ENCODE measurements at places on chromosomes 5 and 9.

- no peak for DNase-seq
Observed at GRCh38 chr5:5006548-5006947, 133.6 kb upstream of the ADAMTS16 start.

DNA sequence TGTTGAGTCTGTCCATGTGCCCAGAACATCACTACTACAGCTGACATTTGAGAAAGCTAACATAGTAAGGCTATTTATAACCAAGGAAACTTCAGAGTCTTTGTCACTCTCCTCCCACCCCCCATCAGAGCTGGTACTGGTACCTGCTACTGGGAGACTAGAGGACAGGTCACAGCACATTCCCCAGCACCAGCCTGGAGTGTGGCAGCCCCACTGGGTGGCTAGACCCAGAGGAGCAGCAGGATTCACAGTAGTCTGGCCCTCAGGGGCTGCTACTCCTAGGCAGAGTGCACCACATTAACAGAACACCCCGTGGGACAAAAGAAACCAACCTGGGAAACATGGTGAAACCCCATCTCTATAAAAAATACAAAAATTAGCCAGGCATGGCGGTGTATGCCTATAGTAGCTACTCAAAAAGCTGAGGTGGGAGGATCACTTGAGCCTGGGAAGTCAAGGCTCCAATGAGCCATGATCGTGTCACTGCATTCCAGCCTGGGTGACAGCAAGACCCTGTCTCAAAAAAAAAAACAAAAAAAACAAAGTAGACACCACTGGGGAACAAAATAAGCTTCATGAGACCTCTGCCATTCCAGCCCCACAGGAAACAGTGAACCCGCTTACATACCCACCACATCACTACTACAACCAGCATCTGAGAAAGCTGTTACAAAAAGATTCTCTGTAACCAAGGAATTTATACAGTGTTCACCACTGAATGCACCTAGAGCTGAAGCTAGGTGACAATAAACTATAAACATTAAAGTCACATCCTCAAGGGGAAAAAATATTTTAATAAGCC lies 26.3 kb upstream of the PTGER4 start:
- DNase-seq: no peak

- no peak for DNase-seq
Observed at GRCh38 chr9:108815156-108815555, 40.6 kb downstream of the ACTL7B start.

DNA sequence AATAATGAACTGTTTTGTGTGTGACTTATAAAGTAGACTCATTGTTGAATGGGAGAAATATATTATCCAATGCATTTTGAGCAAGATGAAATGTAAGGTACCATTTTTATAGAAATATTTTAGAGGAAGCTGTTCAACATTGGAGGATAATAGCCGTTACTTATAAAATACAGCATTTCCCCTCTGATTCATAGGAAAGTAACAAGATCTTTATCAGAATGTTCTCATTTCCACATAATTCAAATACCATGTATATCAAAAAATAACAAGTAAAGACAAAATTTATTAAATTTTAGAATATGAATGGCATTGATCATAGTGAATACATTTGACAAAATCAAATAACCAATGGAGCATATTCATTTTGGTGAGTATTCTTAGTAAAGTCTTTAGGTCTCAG lies 346.7 kb upstream of the PTGER4 start:
- DNase-seq: no peak

DNA sequence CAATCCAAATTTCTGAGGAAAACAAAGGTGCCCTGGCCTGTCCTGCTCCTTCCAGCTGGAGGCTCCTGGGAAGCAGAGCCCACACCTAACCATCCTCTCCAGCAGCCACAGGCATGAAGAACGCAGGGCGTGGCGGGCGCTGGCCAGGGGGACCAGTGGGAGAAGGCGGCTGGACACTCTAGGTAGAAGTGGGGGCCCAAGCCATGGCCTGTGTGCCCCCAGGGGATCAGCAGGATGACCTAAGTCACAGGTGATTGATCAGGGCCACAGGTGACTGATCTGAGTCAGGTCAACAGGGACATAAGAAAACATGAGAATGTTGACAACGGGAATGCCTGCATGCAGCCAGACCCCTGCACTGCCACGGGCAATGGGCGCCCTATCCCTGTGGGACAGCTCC lies 3.4 kb downstream of the QSOX2 start:
- DNase-seq: no peak

- no peak for DNase-seq
Observed at GRCh38 chr5:10469253-10470050, 27.8 kb downstream of the ROPN1L start.

DNA sequence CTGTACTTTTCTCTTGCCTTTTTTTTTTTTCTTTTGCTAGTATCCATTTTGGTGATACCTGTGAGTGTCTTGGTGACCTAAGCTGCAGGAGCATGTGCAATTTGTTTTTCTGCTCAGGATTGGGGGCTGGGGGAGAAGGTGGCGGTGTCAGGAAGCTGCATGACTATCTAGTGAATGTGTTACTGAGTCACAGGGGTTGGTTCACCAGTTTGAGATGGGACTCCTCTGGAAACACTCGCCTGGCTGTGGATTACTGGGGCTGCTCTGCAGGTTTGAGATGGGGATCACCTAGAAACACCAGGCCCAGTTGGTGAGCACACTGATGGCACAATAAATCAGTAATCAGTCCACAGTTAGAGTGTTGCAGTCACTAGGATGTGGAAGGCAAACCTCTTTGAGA lies 447.9 kb downstream of the SPATA31D1 start:
- no peak for DNase-seq

- no peak for DNase-seq
Observed at GRCh38 chr9:91489361-91489899, 65.8 kb upstream of the NFIL3 start.

DNA sequence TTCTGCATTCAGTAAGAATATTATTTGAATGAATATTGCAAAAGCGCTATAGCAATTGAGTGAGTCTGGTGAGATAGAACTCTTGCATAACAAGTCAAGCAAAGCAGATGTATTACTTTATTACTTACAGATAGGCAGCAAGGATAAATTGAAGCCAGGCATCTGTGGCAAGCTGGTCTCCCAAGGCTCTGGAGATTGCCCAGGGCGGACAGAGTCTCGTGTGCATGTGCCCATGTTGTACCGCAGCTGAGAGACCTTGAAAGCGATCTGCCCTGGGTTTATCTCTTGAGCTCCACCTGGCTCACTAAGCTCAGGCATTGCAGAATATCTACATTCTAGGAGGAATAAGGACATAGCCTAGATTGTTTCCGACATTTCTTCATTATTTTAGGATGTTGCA lies 591.6 kb downstream of the ISL1 start:
- DNase-seq: no peak

- no peak for DNase-seq
Observed at GRCh38 chr5:14086261-14086660, 56.9 kb upstream of the TRIO start.

DNA sequence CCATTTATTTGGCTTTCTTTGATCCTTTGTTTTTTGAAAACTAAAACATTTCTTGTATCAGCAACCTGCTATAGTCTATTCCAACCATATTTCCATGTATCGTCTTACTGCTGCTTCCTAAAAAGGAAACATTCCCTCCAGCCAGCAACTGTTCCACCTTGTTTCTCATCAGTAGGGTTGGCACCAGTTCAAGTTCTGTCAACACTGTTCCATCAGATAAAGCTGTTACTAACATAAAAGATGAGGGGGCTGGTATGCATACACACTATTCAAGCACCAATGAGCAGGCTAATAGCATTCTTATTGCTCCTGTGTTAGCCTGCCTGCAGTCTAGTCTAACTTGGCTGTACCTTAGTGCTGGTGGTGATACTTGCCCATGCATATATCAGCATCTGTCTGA lies 178.3 kb downstream of the CWC27 start:
- DNase-seq: peak; percentile 82

- DNase-seq: peak; percentile 40
Observed at GRCh38 chr9:124776954-124777648, at the start of gene OLFML2A. Gene OLFML2A, plus strand, starts transcription at chr9:124777133. Its CDS starts 138 bp downstream, at chr9:124777271.

GRCh38 chr9:2729003-2729402 lies 11.7 kb downstream of the KCNV2 start:
- no peak for DNase-seq

DNA sequence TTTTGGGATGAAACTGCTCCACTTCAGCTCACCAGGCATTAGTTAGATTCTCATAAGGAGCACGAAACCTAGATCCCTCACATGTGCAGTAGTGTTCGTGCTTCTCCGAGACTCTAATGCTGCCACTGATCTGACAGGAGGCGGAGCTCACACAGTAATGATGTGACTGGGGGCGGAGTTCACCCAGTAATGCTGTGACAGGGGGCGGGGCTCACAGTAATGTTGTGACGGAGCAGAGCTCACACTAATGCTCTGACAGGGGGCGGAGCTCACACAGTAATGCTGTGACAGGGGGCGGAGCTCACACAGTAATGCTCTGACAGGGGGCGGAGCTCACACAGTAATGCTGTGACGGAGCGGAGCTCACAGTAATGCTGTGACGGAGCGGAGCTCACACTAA lies 27.1 kb upstream of the LRRC14B start:
- DNase-seq: no peak

DNA sequence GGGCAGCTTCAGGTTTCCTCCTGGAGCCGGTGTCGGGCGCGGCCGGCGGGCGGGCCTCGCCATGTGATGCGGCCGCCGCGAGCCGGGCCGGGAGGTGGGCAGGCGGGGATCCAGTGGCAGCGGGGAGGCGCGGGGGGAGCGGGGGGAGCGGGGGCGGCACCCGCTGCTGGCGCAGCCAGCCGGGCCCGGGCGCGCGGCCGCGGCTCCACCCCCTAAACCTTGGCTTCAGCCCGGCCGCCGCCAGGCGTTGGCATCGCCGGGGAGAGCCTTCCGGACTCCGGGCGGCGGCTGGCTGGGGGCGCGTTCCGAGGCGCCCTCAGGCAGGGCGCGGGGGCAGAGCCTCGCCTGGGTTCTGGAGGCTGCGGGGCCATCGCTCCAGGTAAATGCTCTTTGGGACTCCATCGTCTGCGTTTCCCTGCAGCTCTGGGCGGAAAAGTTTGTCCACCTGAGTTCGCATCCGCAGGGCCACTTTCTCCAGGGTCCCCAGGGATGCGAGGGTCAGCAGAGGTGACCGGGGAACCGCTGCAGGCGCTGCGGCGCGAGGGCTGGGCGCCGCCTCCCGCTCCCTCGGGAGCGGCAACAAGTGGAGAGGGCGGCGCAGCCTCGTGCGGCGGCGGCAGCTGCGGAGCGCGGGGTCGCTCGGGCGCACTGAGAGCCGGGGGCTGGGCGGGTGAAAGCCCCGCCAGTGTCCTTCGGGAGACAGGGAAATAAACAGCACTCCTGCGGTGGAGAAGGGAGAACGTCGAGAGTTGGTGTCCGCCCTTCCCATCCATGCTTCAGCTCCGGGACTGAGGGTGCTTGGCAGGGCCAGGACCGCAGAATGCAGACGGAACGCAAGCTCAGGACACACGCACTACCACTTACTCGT lies at the start of gene ARHGEF28:
Gene ARHGEF28, plus strand, starts transcription at position 253 of the 868 bp plus-strand sequence. CDS start 58,656 bp downstream, outside the sequence.
- DNase-seq: peak; percentile 70

GRCh38 chr9:27365707-27366376 lies 68.9 kb upstream of the EQTN start:
- no peak for DNase-seq

DNA sequence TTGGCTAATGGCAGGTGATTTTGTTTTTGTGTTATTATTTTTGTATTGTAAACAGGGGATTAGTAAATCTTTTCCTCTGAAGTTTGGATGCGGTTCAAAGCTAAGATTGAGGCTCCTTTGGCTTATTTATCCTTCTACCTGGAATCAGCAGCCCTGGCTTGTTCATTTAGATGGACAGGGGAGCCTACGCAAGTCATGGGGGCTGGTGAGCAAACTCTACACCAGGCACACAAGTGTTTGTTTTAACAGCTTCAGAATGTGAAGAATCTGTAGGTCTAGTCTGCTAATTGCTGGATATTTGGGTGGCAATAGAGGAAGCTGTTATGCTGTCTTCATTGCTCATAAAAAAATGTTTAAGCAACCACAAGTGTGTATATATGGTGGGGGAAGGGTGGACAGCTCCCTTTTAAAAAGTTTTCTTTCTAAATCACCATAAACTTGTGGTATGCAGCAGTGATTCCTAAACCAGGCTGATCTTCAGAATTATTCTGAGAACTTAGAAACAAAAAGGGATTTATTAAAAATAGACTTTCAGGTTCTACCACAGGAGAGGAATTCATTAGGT lies 20.7 kb downstream of the ZNF462 start:
- DNase-seq: no peak

GRCh38 chr9:126420135-126420534 lies 93.5 kb downstream of the MVB12B start:
- no peak for DNase-seq

DNA sequence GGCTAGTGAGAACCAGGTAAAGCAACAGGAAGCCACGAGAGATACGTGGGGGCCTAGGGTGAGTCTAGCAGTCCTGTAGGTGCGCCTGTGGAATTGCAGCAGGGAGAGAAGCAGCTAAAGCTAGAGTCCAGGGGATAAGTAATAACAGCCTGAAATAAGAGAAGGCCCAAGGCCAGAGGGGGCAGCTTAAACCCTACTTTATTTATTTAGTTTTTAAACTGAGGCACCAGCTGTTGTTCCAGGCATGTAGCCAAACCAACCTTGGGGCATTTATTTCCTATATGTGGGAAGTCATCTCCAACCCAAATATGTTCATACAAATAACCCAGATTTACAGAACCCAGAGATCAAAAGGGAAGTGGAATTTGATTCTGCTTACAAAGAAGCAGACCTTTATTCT lies 93.5 kb downstream of the GLDC start:
- peak; percentile 60 for DNase-seq

GRCh38 chr5:107617052-107617451 lies 53.7 kb downstream of the EFNA5 start:
- no peak for DNase-seq

DNA sequence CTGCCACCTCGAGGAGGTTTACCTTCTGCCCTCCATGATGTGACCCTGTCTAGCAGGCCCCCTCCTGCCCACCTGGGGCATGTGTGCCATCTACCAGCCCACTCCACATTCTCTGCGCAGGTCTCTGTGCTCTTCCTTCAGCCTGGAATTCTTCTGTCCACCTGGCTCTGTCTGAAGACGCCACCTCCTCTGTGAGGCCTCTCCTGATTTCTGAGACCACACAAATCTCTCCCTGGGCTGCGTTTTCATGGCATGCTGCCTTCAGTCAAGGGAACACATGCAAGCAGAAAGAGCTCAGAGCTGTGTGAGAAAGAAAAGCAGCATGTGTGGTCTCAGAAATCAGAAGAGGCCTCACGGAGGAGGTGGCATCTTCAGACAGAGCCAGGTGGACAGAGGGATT lies 22.1 kb downstream of the FOXE1 start:
- no peak for DNase-seq

- DNase-seq: no peak
Observed at GRCh38 chr9:114026335-114026734, 51.8 kb downstream of the AMBP start.

- no peak for DNase-seq
Observed at GRCh38 chr5:111552896-111553295, 40.6 kb upstream of the STARD4 start.

Measured in NCI-H345 (cell line).